ENCODE measurements at places on chromosomes 16 and 17.

GRCh38 chr17:78184868-78185267, 2.0 kb downstream of the TK1 start:
- no peak for DNase-seq

DNA sequence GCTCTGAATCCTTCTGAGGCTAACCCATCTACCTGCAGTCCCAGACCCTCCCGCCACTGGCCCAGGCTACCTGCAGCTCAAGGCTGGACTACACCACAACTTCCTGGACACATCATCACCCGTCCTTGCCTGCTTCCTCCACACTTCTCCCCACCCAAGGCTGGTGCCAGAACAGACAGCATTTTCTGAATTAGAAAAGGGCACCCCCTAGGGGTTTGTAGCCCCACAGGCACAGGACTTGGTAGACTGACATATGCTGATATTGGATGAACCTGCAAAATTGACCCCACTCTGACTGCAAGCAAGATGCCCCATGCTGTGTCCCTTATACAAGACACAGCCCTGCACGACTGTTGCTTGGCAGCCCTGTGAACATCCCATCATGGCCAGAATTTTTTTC, 271.5 kb upstream of the C16orf82 start:
- no peak for DNase-seq

DNA sequence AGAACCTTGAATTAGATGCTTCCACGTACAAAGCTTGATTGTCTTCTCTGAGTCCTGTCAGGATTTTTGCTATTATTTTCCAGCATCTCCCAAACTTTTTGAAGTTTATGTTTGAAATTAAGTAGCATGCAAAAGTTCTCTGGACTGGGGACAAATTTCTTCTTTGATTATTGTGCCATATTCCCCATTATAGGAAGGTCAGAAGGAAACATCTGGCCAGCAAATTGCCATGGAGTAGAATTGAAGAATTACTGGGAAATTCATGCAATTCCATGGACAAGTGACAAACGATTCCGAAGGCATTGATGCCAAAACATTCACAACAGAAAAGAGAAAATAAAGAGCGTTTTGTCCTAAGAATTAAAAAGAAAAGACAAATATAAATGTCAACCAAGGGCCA, 737.2 kb downstream of the CDH11 start:
- DNase-seq, result no peak

DNA sequence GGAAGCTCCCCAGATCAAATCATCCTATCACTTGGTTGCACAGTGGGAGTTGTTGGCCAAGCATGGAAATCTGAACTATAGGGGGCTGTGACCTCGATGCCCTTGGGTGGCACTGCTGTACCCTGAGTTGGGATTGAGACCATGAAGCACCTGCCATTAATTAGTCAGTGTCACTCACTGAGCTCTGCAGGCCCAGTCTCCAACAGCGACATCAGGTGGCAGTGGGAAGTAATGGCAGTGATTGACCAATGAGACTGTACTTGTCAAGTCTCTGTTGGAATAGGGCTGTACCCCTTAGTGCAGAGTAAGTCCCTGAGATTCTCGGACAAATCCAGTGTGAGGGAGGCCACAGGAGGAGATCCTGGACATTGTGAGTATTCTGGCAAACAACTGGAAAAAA, 118.0 kb upstream of the RPL38 start:
- DNase-seq, result no peak

GRCh38 chr16:86313631-86314030, 196.7 kb upstream of the FOXF1 start:
- DNase-seq, result no peak

DNA sequence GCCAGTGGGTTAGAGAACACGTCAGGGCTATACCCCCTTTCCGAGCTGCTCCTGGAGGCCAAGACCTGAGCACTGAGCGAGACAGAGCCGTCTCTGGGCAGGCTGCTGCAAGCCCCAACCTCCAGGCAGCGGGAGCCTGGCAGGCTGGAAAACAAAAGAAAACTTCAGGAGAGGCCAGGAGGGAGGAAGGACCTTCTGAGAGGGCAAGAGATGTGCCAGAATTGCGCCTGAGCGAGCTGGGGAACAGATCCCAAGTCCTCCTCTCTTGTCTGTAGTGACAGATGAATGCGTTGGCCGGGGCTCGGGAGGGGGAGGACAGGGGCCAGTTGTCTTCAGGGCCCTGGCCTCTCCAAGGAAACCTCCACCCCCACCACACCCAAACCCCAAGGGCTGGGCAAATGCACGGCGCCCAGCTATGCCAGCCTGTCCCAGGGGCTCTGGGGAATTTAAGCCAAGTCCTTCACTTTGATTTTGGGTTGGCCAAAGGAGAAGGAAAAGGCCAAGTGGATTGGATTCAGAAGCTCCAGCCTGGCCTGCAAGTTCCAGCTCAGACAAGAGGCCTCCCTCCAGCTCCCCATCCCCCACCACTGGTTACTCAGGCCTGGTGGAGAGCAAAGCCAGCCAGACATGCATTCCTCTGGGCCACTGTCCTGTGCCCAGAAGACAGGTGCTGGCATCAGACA, 18.1 kb downstream of the SDK2 start:
- DNase-seq, result peak; percentile 55

Measured in RWPE1 (cell line).